ENCODE measurements at places on chromosomes 11 and 22.

DNA sequence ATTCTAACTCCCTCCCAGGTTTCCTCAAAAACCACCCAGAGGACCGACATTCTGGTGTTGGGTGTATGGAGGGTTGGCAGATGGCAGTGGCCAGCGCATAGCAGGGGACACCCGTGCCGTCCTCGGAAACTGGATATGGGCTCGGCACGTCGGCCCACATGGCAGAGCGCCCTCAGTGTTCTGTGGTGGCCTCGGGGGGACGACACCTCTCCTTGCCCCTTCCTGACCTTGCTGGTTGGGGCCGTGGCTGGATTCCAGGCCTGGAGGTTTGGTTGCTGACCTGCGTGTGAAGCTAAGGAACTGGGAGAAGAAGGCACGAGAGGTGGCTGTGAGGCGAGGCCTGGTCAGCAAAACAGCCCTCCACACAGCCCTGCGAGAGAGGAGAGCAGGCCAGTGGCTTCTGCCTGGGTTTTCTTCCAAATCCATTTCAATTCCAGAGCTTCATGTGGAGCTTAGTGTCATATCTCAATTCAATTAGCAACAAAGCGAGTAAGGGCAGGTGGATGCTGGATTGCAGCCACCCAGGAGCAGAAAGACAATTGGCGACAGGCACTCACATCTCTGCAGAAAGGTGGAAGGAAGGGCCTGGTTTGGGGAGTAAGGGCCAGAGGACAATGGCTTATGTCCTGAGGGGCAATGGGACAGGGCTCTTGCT, 478.4 kb downstream of the BRD1 start:
- DNase-seq, result no peak

- no peak for DNase-seq
These were observed 99.3 kb downstream of the CTTN start for GRCh38 chr11:70497536-70498075.

DNA sequence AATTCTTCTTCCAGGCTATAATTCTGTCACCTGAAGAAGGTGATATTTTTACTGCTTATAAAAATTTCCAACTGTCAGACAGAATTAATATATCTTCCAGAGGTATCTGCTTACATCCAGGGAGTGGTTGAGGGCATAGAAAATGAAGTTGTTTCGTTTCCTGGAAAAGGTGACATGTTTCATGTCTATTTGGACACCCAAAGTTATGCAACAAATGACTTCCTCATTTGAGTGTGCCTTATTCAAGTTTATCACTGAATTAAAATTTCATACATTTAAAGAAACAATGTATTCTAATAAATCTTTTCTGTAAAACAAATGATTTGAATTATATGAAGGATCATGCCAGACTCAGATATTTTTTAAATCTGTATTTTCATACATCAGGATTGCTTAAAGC, 8.5 kb upstream of the GRAMD1B start:
- no peak for DNase-seq

- DNase-seq, result no peak
These were observed 186.4 kb downstream of the BLID start for GRCh38 chr11:121929581-121929980.

- no peak for DNase-seq
These were observed 68.3 kb downstream of the C11orf58 start for GRCh38 chr11:16806791-16807190.

DNA sequence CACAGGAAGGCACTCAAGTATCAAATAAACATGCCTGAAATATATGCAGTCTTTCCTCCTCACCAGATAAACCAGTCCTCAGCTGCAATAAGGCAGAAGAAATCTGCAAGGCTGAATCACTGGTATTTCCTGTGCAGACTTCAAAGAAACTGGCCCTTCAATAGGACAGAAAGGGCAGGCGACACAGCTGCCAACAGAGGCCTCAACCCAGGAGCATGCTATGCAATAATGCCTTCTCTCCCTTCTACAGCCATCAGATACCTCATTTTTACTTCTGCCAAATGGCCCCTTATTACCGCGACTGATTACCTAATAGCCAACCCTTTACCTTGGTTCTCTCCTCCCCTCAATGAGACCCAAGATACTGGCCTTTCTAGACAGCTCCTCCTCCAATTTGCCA, 8.0 kb downstream of the NUMA1 start:
- no peak for DNase-seq

GRCh38 chr11:122186439-122187080, 70.5 kb upstream of the BLID start:
- DNase-seq, result no peak

DNA sequence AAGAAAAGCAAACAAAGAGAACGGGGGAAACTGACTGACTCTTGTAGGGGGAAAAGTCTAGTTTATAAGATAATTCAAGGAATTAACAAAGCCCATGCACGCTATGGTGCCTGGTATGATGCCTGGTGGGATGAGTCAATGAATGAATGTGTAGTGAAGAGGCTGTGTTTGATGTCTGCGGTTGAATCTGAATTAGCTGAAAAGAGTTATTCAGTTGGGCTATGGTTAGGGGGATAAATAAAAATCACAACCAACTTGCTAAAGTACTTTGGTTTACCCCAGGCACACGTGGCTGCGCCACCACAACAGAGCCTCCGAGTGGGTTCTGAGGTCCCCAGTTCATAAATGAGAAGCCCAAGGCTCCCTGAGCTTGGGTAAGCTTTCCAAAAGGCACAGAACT, 369.3 kb upstream of the SYN3 start:
- DNase-seq, result no peak

DNA sequence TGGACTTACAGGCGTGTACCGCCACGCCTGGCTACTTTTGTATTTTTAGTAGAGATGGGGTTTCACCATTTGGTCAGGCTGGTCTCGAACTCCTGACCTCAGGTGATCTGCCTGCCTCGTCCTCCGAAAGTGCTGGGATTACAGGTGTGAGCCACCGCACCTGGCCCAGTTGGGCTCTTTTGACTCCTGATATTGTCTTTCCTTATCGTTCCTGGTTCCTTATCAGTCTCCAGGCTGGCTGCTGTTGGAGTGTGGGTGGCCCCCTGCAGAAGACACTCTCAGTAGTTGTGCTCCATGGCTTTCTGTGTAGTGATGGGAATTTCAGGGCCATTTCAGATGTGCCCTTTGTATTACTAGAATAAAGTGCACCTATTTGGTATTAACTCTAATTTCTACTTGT, 55.3 kb downstream of the C22orf31 start:
- DNase-seq, result no peak

GRCh38 chr22:26610072-26610958, 7.5 kb downstream of the CRYBB1 start:
- DNase-seq, result no peak

DNA sequence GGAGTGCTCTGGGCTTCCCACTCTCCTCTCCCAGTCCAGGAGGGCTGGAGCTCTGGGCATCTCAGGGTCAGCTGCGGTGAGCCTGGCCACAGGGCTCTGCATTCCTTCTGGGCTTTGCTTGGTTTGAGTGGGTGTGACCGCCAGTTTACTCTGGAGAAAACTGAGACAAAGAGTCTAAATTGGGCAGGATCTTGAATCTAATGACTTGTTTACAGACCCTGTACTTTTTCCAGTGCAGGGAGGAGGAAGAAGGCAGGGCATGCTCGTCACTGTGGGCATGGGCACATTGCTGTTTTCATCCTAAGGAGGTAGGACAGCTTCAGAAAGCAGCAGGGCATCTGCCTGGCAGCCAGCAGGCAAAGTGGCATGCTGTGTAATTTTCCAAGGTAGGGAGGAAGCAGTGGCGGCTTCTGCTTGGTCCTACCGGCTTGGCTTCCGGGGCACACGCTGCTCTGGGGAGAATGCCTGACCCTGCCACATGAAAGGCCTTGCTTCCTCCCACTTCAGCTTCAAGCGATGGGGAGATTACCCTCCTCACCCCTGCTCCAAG, 22.9 kb downstream of the FLI1 start:
- DNase-seq, result no peak

GRCh38 chr11:35151683-35152280, 12.8 kb downstream of the CD44 start:
- DNase-seq, result no peak

GRCh38 chr11:32302826-32303225, 132.5 kb downstream of the WT1 start:
- no peak for DNase-seq

DNA sequence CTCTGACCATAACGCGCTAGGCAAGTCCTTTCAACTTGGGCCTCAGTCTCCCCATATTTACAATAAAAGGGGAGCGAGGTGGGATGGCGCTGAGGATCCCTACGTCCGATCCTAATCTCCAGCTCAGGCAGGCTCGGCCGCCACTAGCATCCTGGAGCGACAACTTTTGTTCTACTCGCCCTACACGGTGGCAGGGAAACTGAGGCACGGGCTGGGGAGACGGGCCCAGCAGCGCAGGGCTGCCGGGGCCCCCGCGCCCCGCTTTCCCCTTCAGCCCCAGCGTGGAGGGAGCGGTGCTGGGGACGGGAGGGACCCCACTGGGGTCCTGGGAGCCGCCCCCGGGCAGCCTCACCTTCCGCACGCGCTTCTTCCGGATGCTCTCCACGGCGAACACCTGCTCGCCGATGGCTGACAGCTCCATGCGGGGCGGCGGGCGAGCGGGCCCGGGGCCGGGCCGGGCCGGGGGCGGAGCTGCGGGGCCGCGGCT, 413 bp downstream of the CBX7 start:
- no peak for DNase-seq

DNA sequence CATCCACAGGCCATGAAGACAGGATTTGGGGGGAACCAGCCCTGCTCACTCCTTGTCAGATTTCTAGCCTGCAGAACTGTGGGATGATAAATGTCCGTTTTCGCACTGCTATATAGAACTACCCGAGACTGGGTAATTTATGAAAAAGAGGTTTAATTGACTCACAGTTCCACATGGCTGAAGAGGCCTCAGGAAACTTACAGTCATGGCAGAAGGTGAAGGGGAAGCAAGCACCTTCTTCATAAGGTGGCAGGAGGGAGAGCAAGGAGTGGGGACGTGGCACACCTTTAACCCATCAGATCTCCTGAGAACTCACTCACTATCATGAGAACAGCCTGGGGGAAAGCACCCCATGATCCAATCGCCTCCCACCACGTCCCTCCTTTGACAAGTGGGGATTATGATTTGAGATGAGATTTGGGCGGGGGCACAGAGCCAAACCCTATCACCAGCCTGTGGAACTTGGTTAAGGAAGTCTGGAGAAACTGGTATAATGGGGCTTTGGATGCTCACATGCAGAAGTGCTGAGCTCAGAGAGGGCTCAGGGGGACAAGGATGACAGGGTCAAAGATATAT, 50.7 kb downstream of the MYEOV start:
- DNase-seq, result no peak

DNA sequence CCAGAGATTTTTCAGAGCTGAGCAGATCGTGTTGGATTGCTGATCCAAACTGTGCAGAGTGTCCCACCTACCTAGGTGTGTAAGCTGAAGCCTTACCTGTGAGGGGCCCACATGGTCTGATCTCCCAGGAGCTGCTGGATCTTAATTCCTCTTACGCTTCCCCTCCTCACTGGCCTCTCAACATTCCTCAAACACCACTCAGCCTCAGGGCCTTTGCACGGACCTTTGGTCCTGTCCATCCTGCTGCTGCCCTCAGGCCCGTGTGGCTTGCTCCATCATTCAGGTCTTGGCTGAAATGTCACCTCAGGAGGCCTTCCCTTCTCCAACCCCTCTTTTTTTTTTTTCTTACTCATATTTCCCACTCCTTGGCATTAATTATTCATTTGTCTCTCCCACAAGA, 21.1 kb upstream of the RAB1B start:
- DNase-seq, result no peak

- DNase-seq, result no peak
These were observed 13.2 kb downstream of the TANGO2 start for GRCh38 chr22:20034143-20034542.

- no peak for DNase-seq
These were observed 8.6 kb downstream of the CCND1 start for GRCh38 chr11:69649576-69649900.

DNA sequence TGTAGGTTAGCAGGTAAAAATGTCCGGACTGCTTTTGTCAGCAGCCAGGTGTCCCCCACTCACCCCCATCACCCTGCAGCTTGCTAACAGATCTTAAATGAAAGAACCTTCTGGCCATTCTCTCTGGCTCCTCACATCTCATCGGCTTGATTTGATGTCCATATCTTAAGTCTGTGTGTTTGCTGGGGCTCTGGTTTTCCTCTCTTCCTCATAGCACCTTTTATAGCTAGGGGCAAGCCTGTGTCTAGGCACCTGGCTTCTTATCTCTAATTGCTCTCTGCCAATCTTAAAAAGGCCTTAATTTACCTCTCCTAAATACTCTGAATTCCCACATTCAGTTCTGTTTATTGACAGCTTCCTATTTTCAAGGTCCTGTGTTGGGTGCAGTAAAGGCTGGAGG, 72.0 kb downstream of the ARHGAP42 start:
- no peak for DNase-seq

DNA sequence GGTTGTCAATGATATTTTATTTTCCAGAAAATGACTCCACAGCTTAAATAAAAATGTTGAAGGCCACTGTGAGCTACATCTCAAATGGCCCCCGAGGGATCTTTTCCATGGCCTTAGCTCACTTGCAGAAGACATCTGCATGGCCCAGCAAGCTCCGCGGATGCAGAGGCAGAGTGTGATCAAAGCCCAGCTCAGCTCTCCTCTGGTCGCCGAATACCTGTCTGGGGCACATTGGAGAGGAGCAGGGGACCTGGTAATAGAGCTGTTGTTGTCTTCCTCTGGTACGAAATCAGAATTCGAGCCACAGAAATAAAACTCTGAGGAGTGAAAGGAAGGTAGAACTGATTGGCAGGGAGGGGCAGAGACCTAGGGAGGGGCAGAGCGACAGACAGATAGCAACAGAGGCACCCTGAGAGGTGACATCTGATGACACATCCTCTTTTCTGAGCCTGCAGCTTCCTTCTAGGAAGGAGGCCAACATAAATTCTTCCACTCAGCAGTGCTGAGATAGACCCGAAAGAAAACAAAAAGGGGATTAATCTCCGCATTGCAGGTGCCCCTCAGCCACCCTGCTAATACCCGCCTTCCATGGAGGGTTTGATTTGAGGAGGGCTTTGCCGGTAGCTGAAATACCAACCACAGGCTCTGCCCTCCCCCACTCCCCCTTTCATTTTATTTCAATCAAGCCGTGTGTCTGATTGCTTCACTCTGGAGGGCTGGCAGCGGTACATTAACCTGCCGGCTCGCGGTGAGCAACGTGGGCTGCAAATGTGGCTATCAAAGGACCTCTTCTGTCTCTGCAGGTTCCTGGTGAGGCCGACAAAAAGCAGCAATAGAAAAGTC, 759.4 kb downstream of the OPCML start:
- no peak for DNase-seq

DNA sequence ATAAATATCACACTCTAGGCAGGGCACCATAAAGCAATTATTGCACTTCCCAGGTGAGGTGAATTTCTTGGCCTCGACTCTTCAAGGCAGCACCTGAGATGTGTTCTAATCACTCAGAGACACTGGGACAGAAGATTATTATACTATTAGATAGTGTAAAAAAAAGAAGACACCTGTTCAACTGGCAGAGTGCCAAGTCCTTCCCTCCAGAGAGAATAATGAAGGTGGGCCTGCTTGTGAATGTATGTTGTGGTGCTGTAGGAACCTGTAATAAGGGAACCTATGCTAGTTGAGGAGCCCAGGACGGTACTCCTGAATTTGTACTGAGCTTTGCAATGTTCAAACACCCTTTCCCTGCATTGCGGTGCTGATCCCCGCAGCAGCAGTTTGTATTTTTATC, 107.5 kb downstream of the NXPE2 start:
- DNase-seq, result no peak

GRCh38 chr11:20452585-20452984, 65.1 kb downstream of the PRMT3 start:
- DNase-seq, result no peak

Measured in glomerular endothelial cell (primary cell).